ENCODE measurements at places on chromosomes 1 and 21. TPM values are rescaled to one million over a fixed set of nuclear protein-coding genes. Genes with fewer than 3 reads are reported as not detected.

GRCh38 chr1:174169342-174169741, 10.0 kb downstream of the RABGAP1L start:
- no peak for DNase-seq

DNA sequence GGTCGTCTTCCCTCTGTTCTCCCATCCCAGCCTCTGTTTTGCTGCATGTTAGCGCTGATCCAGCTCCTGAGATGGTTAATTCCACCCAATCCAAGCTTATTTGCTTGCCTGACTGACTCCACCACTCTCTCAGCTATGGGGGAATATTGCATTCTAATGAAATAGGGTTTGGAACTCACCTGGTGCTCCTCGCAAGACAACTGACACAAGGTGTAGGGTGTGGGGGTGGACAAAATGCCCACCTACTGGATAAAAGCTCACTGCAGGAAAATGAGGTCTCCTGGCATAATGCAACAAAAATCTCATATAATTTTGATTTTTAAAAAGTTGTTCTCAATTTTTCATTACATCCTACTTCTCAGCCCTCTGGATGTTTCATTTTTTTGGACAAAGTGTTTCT, 259.0 kb downstream of the ZNF648 start:
- no peak for DNase-seq

DNA sequence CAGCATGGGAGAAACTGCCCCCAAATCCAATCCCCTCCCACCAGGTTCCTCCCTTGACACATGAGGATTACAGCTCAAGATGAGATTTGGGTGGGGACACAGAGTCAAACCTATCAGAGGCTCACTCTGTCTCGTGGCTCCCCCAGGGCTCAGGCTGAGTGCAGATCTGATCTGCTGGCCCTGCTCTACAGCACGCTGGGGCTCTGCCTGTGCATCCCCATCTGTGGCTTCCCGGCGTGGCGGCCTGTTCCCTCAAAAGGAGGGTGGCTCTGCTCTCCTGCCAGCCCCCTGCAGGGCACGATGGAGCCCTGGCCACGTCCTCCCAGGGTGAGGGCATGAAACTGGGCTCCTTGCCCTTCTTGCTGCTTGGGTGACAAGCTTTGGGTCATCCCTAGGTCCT, 19.8 kb upstream of the SMYD3 start:
- DNase-seq, result no peak

- DNase-seq, result no peak
Measured at GRCh38 chr1:169129109-169129784, 22.8 kb downstream of the ATP1B1 start.

DNA sequence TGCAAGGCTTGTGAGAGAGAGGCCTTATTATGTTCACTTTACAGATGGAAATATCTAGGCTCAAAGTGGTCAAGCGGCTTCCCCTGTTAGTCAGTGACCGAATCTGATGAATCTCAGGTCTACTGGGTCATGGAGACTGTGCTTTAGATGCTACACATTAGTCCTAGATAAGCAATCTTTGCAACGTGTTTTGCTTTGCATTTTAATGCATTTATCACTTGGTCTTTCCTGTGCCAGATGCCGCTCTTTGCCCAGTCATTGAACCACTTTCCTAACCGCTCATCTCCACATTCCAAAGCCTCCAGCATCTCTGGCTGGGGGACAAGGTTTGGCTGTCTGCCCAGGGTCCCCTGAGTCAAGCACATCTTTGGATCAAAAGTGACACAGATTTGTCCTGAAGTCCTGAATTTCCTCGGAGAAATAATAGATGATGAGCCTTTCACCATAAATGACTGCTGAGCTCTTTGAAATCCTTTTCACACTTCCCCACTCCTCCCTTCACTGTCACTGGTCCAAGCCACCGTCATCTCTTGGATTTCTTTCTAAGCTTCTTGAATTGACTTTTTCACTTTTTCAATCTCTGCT, 96.0 kb upstream of the USP24 start:
- DNase-seq, result no peak

- no peak for DNase-seq
Measured at GRCh38 chr1:119865627-119866026, 30.7 kb downstream of the ADAM30 start.

The LCE6A gene
- total RNA-seq, result not detected

The MLLT11 gene
- 3.2 TPM for total RNA-seq
